A673 (cell line): ENCODE measurements at places on chromosomes 5 and 9.
A peak's percentile ranks its signal among the peaks of the same experiment; 100 is the strongest.

- DNase-seq = no peak
Measured at GRCh38 chr9:108496846-108497245, 358.9 kb downstream of the ACTL7B start.

DNA sequence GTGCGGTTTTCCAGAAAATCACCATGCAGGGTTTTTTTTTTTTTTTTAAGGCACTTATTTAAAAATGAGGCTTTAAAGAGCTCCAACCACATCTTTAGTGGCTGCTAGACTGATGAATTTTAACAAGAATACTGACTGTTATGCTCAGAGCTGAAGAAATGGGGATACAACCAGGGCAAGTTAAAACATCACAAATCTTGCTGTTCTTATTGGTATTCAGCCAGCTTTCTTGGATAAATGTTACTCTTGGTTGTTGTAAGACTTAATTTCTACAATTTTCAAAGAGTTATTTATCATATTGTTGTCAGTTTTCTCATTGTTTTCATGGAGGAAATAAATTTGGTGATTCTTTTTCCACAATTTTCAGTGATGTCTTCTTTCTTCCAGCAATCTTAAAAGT, 352.8 kb upstream of the FAM174A start:
- DNase-seq = no peak

GRCh38 chr9:96122282-96122681, 179.7 kb downstream of the HSD17B3 start:
- DNase-seq = no peak

GRCh38 chr5:123000731-123001130, 35.8 kb downstream of the PPIC start:
- no peak for DNase-seq

- DNase-seq = no peak
Measured at GRCh38 chr5:14469551-14470377, 111.8 kb upstream of the OTULINL start.

DNA sequence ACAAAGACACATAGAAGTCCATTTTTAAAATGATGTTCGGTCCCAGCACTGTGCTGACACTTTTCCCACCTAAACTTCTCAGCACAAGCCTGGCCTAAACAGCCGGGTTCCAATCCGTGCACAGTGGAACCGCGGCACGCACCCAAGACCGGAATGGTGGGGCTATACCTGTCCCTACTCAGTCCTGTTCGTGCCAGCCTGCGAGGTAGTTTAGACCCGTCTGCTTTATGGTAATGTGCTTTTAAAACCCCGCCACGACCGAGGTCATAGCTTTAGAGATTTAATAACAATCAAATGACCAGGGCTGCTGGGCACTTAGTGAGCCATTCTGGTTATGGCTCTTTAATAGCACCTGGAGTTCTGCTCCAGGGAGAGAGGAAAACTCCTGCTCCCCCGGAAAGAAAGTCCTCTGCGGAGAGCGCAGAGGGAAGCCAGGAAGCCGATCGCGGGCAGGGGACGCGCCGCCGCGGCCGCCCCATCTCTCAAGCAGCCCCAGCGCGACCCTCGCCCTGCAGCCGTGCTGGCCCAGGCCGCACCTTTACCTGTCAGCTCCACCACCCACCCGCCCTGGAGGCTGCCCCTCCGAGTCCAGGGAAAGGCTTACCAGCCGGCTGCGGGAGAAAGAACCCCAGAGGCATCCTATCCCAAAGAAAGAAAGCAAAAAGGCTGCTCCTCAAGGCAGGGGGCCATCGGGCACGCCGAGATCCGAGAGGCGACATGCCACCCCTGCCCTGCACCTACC, 511 bp downstream of the ARL15 start:
- peak; percentile 28 for DNase-seq

DNA sequence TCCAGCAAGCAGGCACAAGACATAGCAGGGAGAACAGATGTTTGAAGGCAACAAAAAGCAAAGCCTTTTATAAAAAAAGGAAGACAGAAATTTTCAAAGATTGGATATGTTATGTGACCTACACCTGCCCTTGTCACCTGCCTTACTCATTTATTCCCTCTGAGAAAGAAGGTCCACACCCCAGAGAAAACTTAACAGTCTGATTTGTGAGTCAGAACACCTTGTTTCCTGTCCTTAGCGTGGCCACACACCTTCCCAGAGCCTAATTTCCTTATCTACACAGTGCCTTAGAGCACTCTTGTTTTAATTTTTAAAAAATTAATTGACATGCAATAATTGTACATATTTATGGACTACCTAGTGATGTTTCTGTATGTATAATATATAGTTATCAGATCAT, 419.0 kb upstream of the DAB2 start:
- no peak for DNase-seq

DNA sequence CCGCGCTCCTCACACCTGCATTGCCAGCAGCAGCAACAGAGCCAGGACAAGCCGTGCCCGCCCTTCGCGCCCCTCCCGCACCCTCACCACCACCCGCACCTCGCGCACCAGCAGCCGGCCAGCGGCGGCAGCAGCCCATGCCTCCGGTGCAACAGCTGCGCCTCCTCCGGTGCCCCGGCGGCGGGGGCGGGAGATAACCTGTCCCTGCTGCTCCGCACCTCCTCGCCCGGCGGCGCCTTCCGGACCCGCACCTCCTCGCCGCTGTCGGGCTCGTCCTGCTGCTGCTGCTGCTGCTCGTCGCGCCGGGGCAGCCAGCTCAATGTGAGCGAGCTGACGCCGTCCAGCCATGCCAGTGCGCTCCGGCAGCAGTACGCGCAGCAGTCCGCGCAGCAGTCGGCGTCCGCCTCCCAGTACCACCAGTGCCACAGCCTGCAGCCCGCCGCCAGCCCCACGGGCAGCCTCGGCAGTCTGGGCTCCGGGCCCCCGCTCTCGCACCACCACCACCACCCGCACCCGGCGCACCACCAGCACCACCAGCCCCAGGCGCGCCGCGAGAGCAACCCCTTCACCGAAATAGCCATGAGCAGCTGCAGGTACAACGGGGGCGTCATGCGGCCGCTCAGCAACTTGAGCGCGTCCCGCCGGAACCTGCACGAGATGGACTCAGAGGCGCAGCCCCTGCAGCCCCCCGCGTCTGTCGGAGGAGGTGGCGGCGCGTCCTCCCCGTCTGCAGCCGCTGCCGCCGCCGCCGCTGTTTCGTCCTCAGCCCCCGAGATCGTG, 517 bp downstream of the KCNN2 start:
- DNase-seq = peak; percentile 10

DNA sequence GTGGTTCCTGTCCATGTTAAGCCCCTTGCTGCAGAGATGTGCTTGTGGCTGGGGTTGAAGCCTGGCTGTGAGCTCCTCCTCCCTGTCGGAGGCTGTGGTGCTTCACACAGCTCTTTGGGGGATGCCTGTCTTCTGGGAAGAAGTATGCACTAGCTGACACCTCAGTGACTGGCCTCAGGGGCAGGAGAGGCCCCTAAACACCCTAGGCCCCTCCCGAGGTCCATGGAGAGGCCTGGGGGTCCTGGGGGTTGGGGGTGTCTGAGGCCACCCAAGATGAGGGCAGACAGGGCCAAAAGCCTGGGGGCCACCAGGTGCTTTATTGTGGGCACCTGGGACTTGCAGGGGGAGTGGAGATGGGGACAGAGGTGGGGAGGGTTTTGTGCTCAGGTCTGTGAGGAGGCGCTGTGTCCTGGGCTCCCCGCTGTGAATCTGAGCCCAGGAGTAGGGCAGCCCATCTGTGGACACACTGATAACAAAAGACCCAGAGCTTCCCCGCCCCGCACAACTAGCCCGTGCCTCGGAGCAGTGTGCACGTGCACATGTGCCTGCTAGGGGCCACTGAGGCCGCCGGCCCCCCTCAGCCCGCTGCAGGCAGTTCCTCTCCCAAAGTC, 92.0 kb downstream of the PHF2 start:
- DNase-seq = peak; percentile 18

DNA sequence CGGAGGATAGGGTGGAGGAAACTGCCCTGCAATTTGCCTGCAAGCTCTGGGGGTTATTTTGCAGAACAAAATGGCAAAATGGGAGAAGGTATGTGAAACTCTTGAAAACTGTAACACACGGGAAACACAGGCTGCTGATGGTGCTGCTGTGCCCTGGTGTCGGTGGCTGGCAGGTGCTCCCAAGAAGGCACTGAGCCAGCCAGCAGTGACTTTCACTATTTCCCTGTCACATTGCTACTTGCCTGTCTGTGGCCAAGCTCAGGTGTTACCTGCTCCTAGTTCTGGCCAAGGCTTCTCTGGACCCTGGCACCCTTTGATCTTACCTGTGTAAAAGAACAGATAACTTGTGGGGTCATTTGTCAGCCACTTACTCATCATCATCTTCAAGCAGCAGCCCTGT, 102.2 kb downstream of the CMYA5 start:
- DNase-seq = no peak

GRCh38 chr5:14487897-14488570, 93.6 kb upstream of the OTULINL start:
- DNase-seq = no peak

DNA sequence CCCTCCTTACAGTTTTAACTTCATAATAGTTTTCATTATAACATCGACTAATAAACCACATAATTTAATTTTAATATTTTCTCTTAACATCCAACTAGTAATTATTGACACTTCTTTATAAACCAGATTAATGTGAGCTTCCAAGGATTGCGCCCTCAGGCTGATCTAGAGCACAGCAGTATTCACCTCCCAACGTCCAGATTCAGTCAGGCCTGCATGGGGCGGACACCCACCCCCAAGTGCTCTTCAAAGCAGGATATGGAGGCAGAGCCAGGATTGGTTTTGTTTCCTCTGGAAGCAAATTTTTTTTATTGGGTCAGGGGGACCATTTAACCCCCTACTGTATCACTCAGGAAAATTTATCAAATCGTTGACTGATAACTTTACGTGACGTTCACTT, 215.4 kb downstream of the TRIO start:
- no peak for DNase-seq
